ENCODE measurements at places on chromosomes 3 and 15.
A peak's percentile ranks its signal among the peaks of the same experiment; 100 is the strongest.

- no peak for DNase-seq
Measured at GRCh38 chr15:33341953-33342352, 31.2 kb downstream of the RYR3 start.

DNA sequence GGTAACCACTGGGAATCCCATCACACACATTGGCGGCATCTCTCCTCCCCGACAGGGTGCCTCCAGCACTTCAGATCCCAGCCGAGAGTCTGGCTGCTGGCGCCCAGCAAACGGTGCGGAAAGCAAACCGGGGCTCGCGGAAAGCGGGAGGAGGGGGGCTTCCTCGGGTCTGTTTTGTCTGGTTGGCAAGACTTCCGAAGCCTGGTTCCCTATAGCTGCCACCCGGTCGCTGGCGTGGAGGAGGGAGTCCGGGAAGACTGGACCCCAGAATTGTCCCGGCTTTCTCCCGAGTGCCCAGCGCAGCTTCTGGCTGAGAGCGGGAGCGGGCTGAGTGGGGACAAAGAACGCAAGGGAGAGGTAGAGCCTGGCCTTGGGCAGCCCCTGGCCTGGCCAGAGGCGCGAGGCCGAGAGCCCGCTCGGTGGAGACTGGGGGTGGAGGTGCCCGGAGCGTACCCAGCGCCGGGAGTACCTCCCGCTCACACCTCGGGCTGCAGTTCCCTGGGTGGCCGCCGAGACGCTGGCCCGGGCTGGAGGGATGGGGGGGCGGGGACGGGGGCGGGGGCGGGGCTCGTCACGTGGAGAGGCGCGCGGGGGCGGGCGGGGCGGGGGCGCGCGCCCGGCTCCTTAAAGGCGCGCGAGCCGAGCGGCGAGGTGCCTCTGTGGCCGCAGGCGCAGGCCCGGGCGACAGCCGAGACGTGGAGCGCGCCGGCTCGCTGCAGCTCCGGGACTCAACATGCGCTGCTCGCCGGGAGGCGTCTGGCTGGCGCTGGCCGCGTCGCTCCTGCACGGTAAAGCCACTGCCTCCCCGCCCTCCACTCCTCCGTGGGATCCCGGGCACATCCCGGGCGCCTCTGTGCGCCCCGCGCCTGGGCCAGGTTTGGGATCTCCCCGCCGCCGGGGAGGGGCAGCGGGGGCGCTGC lies at the start of gene CHRNA7:
Gene CHRNA7 (plus strand): TSS at position 654 of the 920 bp plus-strand sequence. CDS start 80 bp downstream, at position 734.
- peak; percentile 37 for DNase-seq

- no peak for DNase-seq
Measured at GRCh38 chr3:158471639-158472294, 99.2 kb upstream of the MLF1 start.

- no peak for DNase-seq
Measured at GRCh38 chr15:63339006-63339766, 42.5 kb downstream of the CA12 start.

GRCh38 chr3:55364421-55364820 lies 122.7 kb downstream of the WNT5A start:
- DNase-seq, result no peak

GRCh38 chr15:82890338-82890994 lies 62.1 kb downstream of the HOMER2 start:
- no peak for DNase-seq

DNA sequence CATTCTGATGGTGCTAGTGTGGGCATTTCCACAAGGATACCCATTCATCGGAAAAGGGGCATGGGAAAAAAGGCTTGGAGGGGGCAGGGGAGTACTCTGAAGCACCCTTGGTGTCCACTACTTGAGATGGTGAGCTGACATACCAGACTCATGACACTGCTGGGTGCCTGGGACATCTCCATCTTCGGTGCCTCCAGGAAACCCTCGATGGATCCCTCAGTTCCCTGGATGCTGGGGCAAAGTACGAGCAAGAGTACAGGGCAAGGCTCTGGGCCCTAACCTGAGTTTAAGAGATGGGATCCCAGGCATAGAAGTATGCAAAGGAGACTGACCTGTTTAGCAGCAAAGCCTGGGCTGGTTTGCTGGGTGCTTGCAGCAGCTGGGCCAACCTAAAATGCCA lies 5.2 kb upstream of the IP6K1 start:
- DNase-seq, result no peak

DNA sequence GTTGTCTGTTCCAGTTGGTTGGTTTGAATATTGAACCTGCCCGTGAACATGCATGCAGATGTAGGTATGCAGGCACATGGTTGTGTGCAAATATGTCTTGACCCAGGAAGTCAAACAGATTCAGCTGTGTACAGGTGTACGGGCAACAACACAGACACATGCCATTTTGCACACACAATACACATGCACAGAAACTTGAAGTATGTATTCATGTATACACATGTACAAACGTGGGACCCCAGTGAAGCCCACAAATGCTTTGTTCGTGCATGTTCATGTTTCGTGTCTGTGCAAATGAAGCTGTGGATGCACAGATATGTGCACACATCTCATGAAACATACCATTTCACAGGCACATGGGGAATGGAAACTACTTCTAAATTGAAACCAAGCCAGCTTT lies 30.7 kb downstream of the IDH3A start:
- no peak for DNase-seq

DNA sequence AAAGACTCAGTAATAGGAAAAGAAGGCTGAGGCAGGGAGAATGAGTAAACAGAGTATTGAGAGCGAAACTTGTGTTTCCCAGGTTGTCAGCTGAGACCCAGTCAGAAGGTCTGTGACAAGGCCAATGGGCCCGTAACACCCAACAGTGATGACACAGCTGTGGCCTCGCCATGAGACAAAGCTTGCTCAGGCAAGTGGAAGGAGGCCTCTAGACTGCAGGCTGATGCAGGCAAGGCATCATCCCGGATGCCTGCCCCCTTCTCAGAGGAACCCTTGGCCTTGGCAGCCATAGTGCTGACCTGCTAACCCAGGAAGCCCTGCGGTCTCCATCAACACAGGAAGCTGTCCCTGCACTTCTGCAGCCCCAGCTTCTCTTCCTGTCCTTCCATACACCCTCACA lies 15.4 kb downstream of the RAB6B start:
- DNase-seq, result no peak

DNA sequence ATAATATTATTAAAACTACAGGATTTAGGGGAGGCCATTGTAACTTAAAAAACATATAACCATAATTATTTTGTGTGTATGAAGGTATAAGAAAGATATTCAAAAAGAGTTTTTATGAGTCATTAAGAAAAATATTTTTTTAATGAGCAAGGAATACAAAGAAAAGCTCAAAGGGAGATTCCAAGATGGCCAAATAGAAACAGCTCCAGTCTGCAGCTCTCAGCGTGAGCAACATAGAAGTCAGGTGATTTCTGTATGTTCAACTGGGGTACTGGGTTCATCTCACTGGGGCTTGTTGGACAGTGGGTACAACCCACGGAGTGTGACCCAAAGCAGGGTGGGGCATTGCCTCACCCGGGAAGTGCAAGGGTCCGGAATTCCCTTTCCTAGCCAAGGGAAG lies 336.1 kb downstream of the TBL1XR1 start:
- no peak for DNase-seq

DNA sequence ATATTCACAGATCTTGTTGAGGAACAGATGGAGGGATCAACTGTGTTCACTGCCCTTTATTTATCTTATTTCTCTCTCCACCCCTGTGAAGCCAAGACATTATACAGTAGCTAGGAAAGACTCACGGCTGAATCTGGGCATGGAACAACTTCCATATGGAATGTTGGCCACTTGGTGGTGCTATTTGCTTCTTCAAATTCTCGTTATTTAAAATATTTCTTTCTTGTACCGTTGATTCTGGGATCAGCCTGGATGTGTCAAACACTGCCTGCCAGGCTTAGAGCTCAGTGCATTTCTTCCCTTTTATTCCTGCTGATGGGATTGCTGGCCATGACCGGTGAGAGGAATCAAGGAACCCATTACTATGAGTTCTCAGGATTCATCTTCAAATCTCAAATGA lies 17.5 kb upstream of the GASK1A start:
- no peak for DNase-seq

Data from iPS DF 6.9 (cell line).